NCI-H1105 (cell line): ENCODE measurements at places on chromosomes 2 and 18.

DNA sequence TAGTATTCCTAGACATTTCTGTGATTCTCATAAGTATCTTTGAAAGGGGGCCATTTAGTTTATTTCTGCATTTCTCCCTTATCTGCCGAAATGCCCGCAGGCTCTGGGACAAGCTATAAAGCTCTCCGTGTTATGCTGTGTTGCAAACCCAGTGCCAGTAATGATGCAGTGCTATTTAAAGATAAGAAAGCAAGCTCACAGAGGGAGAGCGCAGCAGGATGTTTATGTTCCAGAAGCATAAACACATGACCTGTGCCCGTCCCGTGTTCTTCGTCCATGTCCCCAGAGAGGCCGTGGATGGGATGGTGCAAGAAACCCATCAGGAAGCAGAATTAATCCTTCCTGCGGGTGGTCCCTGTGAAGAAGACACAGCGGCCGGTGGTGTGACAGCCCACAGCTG lies 99.4 kb downstream of the NEDD4L start:
- DNase-seq = no peak

DNA sequence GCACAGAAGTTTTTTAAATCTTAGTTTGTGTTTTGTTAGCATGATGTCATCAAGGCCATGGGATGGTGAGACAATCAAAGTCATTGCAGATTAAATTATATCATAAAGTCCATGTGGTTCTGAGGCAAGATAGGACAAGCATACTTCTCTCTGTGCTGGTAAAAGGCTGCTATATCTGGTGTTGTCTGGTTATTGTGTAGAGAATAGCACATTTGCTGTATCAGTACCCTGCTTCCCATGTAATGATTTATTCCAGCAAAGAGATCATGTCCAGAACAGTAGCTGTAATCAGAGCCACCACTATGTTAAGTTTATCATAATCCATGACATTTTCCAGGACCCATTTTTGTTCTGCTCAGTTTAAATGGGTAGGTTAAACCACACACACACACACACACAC lies 123.0 kb downstream of the TTC27 start:
- DNase-seq = no peak

GRCh38 chr2:7976206-7976605 lies 705.6 kb upstream of the ID2 start:
- DNase-seq = no peak

GRCh38 chr2:14631406-14632040 lies 994 bp upstream of the LRATD1 start:
- no peak for DNase-seq

GRCh38 chr2:37402636-37403035 lies 58.2 kb downstream of the QPCT start:
- no peak for DNase-seq

DNA sequence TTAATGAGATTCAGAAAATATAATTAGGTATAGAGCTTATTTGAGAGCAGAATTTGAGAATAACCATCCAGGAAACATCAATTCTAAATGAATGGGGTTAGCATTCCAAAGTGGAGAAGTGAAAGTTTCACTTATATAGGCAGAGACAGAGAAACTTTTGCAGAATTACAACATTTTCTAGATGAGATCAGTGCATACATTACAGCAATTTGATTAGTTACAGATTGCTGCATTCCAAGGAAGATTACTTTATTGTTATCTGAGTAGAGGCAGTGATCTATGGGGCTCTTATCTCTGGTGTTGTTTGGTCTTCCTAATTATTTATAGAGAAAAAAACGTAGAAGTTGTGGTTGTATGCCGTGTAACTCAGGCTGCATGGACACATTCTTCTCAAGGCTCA lies 373.8 kb upstream of the SYT4 start:
- DNase-seq = no peak
